ENCODE measurements at places on chromosomes 13 and 19.

GRCh38 chr19:50549927-50550593 lies 18.2 kb downstream of the LRRC4B start:
- DNase-seq: no peak

- peak; percentile 56 for DNase-seq
Observed at GRCh38 chr19:42478765-42479311, 36.1 kb upstream of the CXCL17 start.

GRCh38 chr13:48110931-48111721 lies 16.2 kb upstream of the MED4 start:
- DNase-seq: no peak

DNA sequence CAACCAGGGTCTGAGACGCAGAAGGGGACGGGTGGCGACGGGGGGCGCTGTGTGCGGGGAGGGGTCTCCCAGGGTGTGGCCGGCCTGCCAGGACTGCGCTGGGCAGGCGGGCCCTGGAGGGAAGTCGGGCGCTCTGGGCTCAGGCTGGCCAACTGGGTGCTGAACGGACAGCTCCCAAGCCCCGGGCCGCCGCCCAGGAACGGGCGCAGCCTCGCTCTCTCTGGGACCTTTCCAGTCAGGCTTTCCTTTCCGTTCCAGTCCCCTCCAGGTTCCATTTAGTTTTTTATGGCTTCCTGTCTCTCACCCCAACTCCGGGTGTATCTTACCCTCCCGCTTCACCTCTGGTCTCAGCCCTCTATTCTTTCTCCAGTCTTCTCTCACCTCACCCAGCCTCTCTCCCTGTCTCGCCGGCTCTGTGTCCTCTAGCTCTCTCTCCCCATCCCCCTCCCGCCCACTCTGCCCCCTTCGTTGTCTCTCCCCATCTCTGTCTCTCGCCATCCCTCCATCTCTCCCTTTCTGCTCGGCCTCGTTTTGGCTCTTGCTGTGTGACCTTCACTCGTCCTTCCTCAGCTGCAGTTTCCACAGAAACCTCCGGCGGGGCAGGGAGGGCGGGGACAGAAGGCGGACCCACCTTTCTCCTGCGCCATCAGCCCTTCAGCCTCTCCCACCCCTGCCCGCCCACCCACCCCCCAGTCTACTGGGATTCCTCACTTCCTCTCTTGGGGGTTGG lies 3.3 kb upstream of the ATP1A3 start:
- DNase-seq: no peak

DNA sequence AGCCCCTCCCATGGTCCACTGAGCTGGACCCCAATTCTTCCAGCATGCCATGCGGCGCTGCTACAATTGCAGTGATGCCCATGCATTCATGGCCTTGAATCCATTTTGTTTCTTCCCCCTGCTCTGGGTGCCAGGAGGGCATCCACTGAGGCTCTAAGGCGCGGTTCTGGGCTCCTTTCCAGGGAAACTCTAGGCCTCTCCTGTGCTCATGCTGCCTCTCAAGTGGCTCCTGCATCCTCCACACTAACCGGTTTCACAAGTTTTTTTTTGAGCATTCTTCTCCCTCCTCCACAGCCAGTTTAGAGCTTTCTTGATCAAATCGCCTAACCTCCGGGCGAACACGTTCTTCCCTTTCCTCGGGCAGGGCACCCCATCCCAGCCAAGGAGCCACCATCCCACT lies 69.1 kb upstream of the FLT1 start:
- DNase-seq: no peak

DNA sequence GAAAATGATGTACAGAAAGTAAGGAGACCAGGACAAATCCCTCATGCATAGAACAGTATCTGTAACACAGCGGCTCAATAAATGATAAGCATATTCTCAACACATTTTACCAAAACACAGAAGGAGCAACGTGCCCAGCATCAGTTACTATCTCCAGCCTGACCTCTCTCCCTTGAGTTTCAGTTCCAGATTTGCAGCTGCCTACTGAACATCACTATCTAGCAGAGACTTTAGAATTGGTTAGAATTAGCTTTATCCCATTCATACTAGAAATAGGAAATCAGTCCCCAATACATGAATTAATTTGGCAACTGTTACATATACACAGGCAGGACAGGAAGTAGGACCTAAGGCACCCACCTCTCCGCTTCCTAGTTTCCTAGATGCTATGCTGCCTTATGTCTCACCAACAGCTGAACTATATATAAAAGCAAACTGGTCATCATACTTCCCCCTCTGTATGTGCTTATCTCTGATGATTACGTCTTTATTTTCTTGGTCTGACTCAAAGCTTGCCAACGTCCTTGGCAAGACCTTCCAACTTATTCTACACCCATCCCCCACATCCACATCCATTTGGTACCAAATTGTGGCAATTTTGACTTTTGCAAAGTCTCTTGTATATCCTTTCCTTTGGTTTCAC lies 61.1 kb downstream of the SACS start:
- no peak for DNase-seq

GRCh38 chr13:23876265-23876664 lies 12.9 kb downstream of the MIPEP start:
- DNase-seq: no peak

DNA sequence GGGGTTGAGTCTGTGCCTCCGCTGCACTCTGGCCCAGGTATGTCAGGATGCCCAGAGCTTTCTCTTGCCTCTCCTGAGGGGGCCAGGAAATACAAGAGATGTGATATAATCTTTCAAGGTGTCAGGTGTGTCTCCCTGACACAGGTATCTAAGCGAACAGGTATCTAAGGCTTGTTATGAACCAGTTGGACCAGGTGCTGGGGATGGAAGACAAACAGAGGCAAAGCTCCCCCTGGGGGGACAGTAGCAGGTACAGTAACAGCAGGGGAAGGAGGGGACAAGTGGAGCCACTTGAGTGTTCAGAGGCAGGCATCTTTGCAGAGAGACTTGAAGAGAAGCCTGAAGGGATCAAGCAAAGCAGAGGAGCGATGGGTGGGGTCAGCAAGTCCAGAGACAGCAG lies 2.6 kb downstream of the LENG1 start:
- DNase-seq: no peak

GRCh38 chr13:109401891-109402290 lies 384.5 kb downstream of the IRS2 start:
- DNase-seq: no peak

DNA sequence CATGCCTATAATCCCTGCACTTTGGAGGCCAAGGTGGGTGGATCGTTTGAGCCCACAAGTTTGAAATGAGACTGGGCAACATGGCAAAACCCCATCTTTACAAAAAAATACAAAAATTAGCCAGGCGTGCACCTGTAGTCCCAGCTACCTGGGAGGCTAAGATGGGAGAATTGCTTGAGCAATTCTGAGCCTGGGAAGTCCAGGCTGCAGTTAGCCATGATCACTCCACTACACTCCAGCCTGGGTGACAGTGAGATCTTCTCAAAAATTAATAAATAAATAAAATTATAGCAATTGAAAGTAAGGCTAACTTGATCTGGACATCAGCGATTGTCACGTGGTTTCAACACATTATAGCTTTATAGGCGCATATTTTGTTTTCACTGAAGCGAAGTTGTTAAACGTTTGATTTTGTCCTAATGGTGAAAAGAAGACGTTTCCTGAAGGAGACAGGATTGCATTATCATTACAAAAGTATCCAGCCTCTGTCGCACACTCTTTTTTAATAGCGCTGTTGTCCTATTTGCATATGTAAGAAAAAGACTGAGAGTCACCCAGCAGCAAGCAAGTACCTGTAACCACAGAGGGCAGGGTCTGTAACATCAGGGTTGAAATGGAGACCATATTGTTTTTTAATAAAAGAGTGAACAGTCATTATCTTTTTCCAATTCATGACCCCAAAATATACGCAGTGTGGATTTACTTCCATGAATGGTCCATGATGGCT lies 335.7 kb downstream of the DCT start:
- DNase-seq: no peak

GRCh38 chr19:29105629-29106292 lies 107.2 kb downstream of the UQCRFS1 start:
- DNase-seq: no peak

DNA sequence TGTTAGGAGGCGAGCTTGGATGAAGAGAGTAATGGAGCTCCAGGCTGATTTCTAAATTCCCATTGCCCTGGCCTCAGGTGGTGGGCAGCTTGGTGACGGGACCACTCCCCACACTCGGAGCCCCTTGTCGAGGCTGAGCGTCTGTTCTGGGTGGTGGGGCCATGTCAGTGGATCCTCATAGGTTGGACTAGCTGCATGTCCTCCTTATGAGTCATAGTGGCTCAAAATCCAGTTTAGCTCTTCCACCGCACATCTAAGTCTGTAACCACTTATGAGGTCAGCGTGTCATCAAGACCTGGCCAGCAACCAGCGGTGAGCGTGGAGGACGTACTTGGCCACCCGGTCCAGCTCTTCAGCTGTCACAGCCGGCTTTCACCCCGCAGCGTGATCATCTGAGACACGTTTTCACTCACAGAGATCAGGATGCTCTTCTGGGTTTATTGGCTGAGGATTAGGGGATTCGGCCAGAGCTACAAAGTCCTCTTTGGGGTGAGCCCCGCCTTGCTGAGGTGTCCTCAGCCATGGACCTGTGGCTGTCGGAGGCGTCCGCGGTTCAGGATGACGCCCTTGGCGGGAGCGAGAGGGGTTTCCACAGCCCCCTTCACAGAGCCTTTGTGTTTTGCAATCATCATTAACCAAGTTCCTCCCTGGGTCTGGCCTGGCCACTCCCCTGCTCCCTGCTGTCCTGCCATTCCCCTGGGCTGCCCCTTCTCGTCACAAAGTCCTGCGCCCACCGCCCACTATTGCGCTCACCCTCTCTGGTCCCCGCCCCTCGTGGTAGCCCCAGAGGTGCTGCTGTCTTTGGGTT lies 41.9 kb downstream of the ADPRHL1 start:
- no peak for DNase-seq

GRCh38 chr19:2619076-2619475 lies 83.4 kb downstream of the GNG7 start:
- DNase-seq: no peak
